ENCODE measurements at places on chromosomes 2 and 18.

- peaks cover 2% of the 10 kb centered on the region for H3K4me1 ChIP-seq
- no peak for DNase-seq
- H3K27ac ChIP-seq: no peak overlapping the region
- no peak overlapping the region for H3K4me3 ChIP-seq
Measured at GRCh38 chr2:111653103-111653624, 230.8 kb downstream of the ANAPC1 start.

DNA sequence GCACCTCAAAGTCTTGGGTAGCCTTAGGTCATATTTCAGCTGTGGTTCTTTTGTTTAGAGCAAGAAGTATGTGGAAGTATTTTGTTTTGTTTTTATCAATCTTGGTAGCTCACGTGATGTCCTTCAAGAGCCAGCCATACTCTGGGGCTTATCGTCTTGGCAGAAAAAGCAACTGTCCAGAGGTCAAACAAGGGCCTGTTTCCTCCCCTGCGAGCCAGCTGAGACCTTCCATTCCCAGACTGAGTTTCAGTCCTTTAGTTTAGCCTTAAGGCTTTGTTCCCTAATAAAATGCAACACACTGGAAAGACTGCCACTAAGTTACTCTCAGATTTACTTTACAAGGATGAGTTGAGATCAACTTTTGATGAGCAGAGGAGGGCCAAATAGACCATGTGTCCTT, 63.5 kb downstream of the TXNL1 start:
- H3K4me1 ChIP-seq: no peaks in the 10 kb centered on the region
- DNase-seq: no peak
- no peak overlapping the region for H3K4me3 ChIP-seq
- no peak overlapping the region for H3K27ac ChIP-seq
- H3K27me3 ChIP-seq: peaks cover 7% of the 10 kb centered on the region
- H3K36me3 ChIP-seq: no peaks in the 10 kb centered on the region

GRCh38 chr2:20931346-20931745, 108.4 kb upstream of the LDAH start:
- no peak overlapping the region for H3K4me3 ChIP-seq
- H3K36me3 ChIP-seq: no peaks in the 10 kb centered on the region
- H3K27ac ChIP-seq: no peak overlapping the region
- no peaks in the 10 kb centered on the region for H3K4me1 ChIP-seq
- no peak for DNase-seq
- H3K27me3 ChIP-seq: peaks cover 21% of the 10 kb centered on the region

GRCh38 chr2:133416736-133417135, 151.5 kb downstream of the NCKAP5 start:
- no peak for DNase-seq
- H3K27me3 ChIP-seq: no peaks in the 10 kb centered on the region
- H3K27ac ChIP-seq: no peak overlapping the region
- no peaks in the 10 kb centered on the region for H3K36me3 ChIP-seq
- no peak overlapping the region for H3K4me3 ChIP-seq
- no peaks in the 10 kb centered on the region for H3K4me1 ChIP-seq

GRCh38 chr2:236472720-236473495, 96.7 kb upstream of the ACKR3 start:
- DNase-seq: no peak
- H3K27me3 ChIP-seq: peaks cover 12% of the 10 kb centered on the region
- no peaks in the 10 kb centered on the region for H3K36me3 ChIP-seq
- H3K4me1 ChIP-seq: no peaks in the 10 kb centered on the region
- H3K4me3 ChIP-seq: no peak overlapping the region

All from activated naive CD4-positive, alpha-beta T cell treated with anti-CD3 and anti-CD28 coated beads, Interleukin-2, amount 10 ng/mL, durations not matched to agents 7 days and 5 days (primary cell).